ENCODE measurements at places on chromosomes 11 and 22.

DNA sequence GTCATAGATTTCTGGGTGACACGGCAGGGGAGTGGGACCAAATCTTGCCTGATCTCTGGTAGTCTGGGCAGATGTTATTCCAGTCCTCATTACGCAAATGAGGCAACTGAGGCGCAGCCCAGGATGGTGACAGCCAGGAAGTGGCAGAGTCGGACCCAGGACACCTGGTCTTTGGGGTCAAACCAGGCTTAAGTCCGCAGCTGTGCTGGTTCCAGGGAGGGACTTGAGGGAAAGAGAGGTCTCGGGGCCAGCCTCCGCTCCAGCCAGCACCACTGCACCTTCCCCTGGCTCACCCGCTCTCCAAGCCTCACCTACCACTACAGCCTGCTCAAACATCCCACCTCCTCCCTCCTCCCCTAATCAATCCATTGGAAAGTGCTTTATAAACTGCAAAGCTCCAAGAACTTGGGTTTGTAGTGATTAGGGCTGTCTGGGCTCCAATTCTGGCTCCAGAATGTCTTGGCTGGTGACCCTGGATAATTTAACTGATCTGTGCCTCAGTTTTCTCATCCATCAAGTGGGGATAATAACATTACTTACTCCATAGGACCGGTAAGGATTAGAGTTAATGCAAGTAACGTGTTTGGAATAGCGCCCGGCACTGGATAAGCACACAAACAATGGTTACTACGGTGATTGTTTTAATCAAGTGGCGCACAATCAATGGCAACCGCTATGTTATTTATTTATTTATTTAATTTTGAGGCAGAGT lies 526 bp upstream of the PNPLA5 start:
- DNase-seq, result no peak

GRCh38 chr11:73257342-73258103 lies 14.6 kb upstream of the P2RY6 start:
- DNase-seq, result no peak

DNA sequence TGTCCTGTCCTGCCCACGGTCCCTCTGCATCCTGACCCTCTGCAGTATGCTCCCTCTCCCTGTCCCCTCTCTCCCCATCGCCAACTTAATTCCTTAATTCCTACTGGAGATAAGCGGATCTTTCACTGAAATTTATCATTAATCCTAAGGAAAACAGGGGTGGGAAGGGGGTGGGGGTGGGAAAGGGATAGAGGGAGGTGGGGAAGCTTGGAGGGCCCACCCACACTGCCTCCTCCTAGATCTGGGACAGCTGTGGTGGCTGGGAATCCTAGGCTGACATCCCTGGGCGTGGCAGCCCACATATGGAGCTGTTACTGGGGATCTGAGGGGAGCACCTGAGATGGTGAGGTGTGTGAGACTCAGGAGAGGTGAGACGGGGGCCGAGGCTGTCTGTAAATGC lies 14.4 kb downstream of the NECTIN1 start:
- DNase-seq, result no peak

- no peak for DNase-seq
Observed at GRCh38 chr11:134992981-134993380, 580.9 kb upstream of the B3GAT1 start.

DNA sequence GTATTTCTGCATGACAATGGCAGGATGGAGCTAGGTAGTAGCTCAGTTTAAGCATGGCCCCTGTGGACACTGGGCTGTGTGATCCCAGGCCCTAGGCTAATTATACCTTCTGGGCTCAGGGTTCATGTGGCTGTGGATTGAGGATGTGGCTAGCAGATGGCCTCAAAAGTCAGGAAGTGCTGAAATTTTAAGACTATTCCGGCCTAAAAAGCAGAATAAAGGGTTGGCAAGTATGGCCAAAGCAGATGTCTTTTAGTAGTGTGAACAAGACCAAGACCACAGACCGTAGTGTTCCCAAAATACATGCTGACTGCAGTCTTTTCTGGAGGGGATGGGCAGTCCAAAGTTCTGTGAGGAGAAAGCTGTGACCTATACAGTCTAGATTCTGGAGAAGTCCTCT lies 115.7 kb upstream of the RAG2 start:
- no peak for DNase-seq

All from activated CD8-positive, alpha-beta T cell treated with anti-CD3 and anti-CD28 coated beads for 36 hours (primary cell).